ENCODE measurements at places on chromosomes 1 and 21.

DNA sequence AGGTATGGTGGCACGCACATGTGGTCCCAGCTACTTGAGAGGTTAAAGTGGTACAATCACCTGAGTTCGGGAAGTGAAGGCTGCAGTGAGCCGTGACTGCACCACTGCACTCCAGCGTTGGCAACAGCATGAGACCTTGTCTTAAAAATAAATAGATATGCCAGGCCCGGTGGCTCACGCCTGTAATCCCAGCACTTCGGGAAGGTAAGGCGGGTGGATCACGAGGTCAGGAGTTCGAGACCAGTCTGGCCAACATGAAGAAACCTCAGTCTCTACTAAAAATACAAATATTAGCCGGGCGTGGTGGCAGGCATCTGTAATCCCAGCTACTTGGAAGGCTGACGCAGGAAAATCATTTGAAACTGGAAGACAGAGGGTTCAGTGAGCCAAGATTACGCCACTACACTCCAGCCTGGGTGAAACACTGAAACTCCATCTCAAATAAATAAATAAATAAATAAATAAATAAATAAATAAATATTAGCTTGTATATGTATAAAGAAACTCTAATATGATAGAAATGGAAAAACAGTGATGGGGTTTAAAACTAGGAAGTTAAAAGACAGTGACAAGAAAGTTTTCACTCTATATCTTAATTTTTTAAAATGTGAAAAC, 18.8 kb downstream of the GATAD2B start:
- DNase-seq, result no peak

DNA sequence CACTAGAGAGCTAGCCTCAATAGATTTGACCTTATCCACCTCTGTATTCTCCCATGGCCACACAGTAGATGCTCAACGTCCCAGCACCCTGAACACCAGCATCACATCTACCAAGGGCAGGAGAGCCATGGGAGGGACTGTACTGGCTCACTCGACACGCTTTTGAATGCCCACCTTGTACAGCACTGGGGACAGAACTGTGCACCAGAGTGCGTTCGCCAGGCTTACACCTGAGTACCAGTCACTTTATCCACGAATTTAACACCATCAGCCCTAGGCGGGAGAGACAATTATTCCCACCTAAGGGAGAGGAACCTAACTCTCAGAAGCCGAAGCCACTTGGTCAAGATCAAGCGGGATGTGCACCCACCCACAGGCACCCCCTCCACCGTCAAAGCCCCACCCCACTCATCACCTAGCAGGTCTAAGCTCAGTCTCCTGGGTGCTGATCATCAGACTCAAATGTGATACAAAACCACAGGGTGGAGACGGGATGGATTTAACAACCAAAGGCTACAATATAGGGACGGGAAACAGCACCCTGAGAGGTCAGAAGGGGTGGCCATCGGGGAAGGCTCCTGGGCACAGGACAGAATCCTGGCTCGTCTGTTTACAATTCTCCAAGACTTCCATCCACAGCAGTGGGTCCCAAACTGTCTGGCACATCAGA, 110.5 kb downstream of the GLIS1 start:
- no peak for DNase-seq

DNA sequence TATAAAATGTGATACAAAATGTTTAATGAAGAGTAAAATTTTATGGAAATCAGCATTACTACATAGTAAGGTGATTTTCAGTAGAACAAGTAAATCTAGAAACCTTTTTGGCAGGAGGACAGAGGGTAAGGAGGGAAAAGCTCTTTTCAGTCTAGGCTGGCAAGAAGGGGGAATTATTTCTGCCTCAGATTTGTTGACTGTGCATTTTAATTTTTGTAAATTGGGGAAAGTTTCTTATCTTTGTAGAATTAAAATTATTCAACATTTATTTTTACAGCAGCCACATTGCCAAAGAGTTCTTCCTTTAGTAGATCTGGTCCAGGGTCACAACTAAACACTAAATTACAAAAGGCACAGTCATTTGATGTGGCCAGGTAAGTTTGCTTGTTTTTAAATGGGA, 109.2 kb downstream of the ITSN1 start:
- DNase-seq, result no peak

DNA sequence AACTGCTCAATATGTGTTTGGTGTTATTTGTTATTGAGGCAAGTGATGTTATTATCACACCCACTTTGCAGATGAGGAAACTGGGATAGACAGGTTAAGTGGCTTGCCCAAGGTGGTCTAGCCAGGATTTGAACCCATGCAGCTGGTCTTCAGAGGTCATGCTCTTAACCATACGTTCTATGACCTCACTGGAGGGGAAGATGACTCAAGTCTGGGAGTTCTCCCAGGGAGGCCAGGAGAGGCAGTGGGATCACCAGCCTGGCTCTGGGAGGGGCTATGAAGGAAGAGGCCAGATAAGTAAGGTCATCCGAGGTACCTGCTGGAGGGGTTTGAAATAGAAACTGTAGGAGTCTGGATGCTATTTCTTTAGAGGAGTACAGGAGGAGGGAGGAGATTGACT, 95.3 kb downstream of the NAV1 start:
- no peak for DNase-seq

GRCh38 chr1:98181036-98181764, 260.4 kb upstream of the DPYD start:
- DNase-seq, result no peak

- DNase-seq, result no peak
Observed at GRCh38 chr1:228177183-228177475, 11.5 kb downstream of the IBA57 start.

GRCh38 chr1:107867422-107867821, 97.6 kb downstream of the VAV3 start:
- DNase-seq, result no peak

GRCh38 chr1:157313240-157313807, 175.1 kb upstream of the ETV3 start:
- no peak for DNase-seq

GRCh38 chr1:246587606-246588005, 21.4 kb downstream of the CNST start:
- DNase-seq, result no peak

DNA sequence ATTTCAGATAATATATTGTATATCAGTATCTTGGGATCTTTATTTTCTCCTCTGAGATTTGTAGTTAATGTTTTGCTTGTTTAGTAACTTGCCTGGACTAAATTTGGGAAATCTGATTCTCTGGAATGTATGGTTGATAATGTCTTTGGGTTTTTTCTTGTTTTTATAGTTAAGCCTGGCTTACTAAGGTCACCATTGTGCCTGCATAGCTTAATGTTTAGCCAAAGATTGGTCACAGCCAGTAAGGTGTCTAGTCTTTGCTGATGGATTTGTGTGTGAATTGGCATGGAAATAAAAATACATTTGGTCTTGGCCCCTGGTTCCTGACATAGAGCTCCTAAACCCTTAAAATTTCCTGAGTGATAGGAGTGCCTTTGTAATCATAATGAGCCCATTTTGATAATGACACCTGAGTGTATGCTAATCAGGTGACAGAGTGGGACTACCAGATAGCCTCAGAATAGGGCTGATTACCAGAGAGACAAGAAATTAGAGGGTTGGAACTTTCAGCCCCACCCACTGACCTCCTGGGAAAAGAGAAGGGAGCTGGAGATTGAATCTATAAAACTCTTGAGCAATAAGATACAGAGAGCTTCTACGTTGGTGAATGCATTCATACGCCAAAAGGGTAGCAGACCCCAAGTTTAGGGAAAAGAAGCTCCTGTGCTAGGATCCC, 47.9 kb upstream of the NUF2 start:
- no peak for DNase-seq

- DNase-seq, result no peak
Observed at GRCh38 chr1:205936311-205936710, 6.9 kb downstream of the SLC26A9 start.

DNA sequence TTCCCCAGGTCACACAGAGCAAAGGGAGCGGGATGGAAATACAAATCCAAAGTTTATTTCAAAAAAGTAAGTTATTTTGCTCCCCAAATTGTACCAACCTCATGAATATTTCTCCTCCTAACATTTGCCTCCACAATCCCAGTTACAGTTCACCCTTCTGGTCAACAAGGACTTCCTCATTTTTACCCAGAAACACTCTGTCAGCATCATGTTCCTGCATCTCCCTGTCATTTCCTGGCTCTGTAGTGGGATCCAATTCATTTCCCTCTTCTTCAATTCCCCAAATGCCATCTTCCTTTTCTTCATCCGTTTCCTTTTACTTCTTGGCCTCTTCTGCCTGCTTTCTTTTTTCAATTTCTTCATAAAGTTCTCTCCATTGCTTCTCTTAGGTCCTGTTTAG, 32.0 kb upstream of the EPS15 start:
- DNase-seq, result no peak

- no peak for DNase-seq
Observed at GRCh38 chr1:45499415-45499769, 481 bp downstream of the CCDC163 start.

DNA sequence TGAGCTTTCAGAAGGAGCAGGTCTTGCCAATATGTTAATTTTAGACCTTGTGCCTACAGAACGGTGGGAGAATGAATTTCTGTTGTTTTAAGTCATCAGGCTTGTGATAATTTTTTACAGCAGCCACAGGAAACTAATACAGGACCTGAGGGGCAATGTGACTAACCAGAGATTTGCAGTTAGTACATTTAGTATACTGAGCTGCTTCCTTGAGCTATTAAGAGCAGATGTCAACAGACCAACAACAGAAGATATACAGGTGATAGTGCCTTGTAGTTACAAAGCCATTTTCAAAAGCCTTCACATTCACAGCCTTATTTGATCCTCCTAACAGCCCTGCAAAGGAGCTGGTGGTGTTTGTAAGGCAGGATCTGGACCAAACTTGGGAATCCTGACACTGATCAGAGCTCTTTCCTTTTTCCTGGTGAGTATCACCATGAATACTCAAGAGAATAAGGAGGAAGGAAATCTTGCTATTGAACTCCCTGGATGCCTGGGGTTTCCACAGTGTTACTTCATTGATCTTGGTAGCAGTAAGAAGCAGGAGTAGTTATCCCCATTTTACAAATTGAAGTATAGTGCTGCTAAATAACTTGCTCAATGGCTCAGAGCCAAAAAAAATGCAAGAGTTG, 4.7 kb upstream of the SLAMF1 start:
- DNase-seq, result no peak

GRCh38 chr1:96962216-96962615, 240.6 kb downstream of the PTBP2 start:
- DNase-seq, result no peak

DNA sequence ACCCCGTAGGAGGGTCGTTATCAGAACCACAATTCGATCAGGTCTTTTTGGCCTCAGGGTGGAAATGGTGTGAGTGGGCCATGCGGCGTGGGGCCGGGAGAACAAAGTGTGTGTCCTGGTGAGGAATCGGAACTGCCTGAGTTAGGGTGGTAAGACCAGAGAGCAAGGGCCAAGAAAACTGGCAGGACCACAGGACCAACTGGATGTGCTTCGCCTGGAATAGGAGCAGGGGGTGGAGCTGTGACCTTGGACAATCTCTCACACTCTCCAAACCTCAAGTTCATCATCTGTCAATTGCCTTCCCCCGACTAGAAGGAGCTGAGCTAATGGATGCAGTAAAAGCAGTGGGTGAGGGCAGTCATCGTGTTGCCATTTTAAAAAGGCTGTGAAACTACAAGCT, 59.5 kb downstream of the NAV1 start:
- no peak for DNase-seq

GRCh38 chr1:107793896-107794453, 171.0 kb downstream of the VAV3 start:
- no peak for DNase-seq

GRCh38 chr1:59096501-59096900, 200.4 kb upstream of the FGGY start:
- DNase-seq, result no peak

DNA sequence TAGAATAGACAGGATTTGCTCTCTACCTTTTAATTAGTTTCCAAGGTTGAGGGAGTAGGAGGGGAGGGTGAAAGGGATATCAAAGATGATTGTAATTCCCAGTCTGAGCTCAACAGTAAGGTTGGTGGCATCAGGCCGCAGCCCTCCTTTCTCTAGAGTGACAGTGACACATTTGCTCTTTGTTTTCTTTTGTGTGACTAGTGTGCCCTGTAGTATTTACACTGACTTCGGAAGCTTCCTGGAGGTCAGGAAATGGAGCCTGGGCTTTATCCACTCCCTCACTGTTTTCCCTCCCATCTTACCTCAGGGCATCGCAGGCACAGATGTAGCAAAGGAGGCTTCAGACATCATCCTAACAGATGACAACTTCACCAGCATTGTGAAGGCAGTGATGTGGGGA, 44.7 kb upstream of the LAX1 start:
- DNase-seq, result no peak

Data from NCI-H2171 (cell line).